ENCODE measurements at places on chromosomes 1 and 21. TPM values are rescaled to one million over a fixed set of nuclear protein-coding genes. Genes with fewer than 3 reads are reported as not detected.

DNA sequence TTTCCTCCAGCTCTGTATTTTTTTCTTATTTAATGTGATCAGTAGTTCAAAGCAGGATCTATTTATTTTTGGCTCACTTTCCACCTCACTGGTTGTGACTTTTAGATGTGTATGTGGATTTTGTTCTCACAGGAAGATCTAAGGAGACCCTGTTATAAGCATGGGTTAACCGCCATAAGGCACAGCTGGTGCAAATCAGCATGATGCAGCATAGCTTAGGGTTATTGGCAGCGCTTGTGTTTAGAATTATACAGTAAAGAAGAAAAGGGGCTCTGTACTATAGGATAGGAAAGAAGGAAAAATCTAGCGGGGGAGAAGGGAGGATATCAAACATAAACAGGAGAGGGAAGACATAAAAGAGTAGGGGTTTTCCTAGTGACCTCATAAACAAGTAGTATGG is 26.9 kb upstream of the RGL1 start:
- peaks cover 3% of the 10 kb centered on the region for H3K36me3 ChIP-seq
- no peak for DNase-seq

ZNF695 gene
- 1.9 TPM for total RNA-seq

C21orf58 gene
- 9.1 TPM for total RNA-seq

PLXNA2 gene
- total RNA-seq = 20.5 TPM

GRCh38 chr1:209577346-209577745 is 6.2 kb upstream of the CAMK1G start:
- H3K36me3 ChIP-seq = no peaks in the 10 kb centered on the region
- no peak overlapping the region for H3K4me3 ChIP-seq
- peaks cover 33% of the 10 kb centered on the region for H3K27me3 ChIP-seq
- H3K27ac ChIP-seq = no peak overlapping the region
- peaks cover 2% of the 10 kb centered on the region for H3K4me1 ChIP-seq

SDC3 gene
- 63.4 TPM for total RNA-seq

DNA sequence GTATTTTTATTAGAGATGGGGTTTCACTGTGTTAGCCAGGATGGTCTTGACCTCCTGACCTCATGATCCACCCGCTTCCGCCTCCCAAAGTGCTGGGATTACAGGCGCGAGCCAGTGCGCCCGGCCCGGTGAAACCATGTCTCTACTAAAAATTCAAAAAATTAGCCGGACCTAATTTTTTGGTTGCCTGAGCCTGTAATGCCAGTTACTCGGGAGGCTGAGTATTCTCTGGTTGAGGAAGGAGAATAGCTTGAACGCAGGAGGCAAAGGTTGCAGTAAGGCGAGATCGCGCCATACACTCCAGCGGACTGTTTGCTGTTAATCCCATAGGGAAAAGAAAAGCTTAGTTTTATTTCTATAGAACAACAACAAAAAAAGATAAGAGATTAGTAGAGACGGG is 29.9 kb upstream of the HJV start:
- peaks cover 24% of the 10 kb centered on the region for H3K4me1 ChIP-seq
- H3K4me3 ChIP-seq = peak overlapping the region; percentile 81
- peak overlapping the region; percentile 98 for H3K27ac ChIP-seq
- no peaks in the 10 kb centered on the region for H3K36me3 ChIP-seq
- H3K27me3 ChIP-seq = no peaks in the 10 kb centered on the region
- DNase-seq = no peak

DNA sequence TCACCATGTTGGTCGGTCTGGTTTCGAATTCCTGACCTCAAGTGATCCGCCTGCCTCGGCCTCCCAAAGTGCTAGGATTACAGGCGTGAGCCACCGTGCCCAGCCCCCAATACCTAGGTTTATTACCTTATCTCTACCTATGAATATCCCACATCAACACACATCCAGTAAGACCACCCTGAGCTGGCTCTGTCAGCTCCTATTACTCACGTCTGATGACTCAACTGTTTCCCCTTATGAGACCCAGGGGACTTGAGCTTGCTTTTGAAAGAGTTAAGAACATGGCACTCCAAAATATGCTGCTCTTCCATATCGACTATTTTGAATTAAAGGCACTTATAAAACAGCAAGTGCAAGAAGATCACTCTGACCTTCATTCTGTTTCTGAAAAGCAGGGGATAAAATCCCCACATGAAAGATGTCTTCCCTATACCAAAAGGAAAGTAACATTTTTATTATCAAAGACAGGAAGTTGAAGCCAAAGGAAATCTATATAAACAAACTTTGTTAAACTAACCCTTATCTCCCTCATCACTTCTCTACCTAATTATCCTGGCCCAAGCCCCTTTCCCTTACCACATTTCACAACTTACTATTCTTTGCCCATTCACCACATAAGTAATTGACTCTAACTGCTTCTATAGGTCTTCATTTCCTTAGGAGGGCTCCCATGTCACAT is 41.3 kb upstream of the OSBPL9 start:
- no peak overlapping the region for H3K27ac ChIP-seq
- no peak overlapping the region for H3K4me3 ChIP-seq
- peaks cover 9% of the 10 kb centered on the region for H3K4me1 ChIP-seq
- H3K36me3 ChIP-seq = no peaks in the 10 kb centered on the region

DNA sequence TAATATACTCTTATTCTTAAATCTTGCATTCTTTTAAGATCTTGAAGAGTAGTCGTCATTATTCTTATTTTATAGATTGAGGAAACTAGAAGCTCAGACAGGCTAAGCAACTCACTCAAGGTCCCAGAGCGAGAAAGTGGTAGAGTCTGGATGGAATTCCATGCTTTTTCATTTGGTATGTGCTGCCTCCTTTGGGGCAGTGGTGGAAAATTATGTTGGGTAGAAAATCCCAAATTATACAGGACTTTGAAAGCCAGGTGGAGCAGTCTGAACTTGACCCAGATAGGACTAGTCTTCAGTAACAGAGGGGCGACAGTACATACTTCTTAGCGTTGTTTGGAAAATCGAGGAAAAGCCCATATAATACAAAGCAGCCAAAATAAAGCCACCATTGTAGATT is 205.6 kb downstream of the ATG4C start:
- no peak overlapping the region for H3K27ac ChIP-seq
- no peaks in the 10 kb centered on the region for H3K4me1 ChIP-seq
- DNase-seq = no peak
- peaks cover 38% of the 10 kb centered on the region for H3K27me3 ChIP-seq
- H3K36me3 ChIP-seq = no peaks in the 10 kb centered on the region

DNA sequence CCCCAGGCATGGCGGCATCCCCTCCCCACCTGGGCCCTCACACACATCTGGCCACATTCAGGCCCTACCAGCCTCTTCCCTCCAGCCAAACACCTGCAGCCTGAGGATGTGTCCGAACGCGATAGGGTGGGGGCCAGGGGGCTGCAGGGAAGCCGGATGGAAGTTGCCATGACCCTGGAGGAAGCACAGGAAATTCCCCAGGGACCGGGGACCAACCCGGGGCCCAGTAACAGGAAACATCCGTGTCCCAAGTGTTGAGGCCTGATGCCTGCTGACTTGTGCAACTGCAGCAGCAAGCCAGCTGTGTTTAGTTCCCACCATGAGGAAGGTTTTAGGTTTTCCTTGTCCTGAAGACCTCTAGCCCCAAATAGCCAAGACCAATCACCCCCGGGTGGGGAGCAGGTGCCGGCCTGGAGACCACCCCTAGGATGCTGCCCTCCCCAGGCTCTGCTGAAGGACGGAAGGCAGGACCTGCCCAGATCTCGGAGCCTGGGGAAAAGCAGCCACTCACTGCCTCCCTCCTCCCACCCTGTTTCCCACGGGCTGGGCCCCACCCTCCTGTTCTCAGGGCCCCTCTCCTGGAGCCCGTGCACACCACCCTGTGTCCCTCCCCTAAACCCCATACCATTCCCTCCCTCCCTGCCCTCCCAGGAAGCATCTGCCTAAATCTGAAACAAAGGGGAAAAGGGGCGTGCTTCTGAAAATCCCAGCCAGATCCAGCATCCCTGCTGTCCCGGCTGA is 29.8 kb downstream of the MEGF6 start:
- H3K4me3 ChIP-seq = no peak overlapping the region
- DNase-seq = no peak
- no peaks in the 10 kb centered on the region for H3K27me3 ChIP-seq

NT5C1A gene
- total RNA-seq = not detected

- peaks cover 3% of the 10 kb centered on the region for H3K4me1 ChIP-seq
- no peak overlapping the region for H3K27ac ChIP-seq
- H3K4me3 ChIP-seq = no peak overlapping the region
Measured at GRCh38 chr1:119390526-119390925, 21.9 kb downstream of the HAO2 start.

GUCA2B gene
- not detected for total RNA-seq

OR10Z1 gene
- not detected for total RNA-seq
